Spleen (tissue), 13 donors: ENCODE measurements at places on chromosomes 16 and 17.

DNA sequence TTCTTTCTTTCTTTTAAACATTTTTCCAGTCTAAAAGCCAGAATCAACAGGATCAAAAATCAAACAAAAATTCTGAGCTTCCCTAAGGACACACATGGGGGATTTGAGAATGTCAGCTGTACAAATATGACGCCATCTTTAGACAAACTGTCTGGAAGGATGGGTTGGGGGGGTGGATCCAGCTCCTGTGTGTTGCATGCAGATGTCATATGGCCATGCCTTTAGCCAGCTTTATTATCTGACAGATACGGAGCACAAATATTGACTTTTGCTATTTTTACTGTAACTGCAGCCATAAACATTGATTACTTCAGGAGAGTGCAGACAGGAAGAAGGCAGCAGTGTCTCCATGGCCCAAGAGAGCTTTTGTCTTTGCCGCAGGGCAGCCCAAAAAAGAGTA, 279.4 kb upstream of the ELAC2 start:
- H3K4me3 ChIP-seq: no peak overlapping the region
- no peak overlapping the region for H3K27ac ChIP-seq
- no peak for DNase-seq
- no peaks in the 10 kb centered on the region for H3K36me3 ChIP-seq
- no peaks in the 10 kb centered on the region for H3K4me1 ChIP-seq

DNA sequence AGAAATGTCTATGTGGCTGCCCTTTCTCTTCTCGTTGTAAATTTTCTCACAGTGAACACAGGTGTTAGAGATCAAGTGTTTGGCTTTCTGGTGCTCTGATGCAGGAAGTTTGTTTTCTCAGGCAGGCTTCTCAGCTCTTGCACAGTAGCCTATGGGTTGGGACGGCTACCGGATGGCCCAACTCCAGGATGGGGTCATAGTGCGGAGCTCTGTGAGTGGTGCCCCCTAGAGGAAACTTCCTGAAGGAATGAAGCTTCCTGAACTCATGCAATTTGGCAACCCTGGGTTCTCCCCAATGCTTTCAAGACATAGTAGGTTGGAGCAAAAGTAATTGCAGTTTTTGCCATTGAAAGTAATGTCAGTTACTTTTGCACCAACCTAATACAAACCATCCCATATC, 407.5 kb upstream of the HSBP1 start:
- no peaks in the 10 kb centered on the region for H3K27me3 ChIP-seq
- no peak overlapping the region for H3K4me3 ChIP-seq
- no peaks in the 10 kb centered on the region for H3K36me3 ChIP-seq
- H3K27ac ChIP-seq: no peak overlapping the region

GRCh38 chr17:61786088-61786487, 77.2 kb downstream of the BRIP1 start:
- no peak for DNase-seq
- no peaks in the 10 kb centered on the region for H3K27me3 ChIP-seq
- H3K4me3 ChIP-seq: no peak overlapping the region
- H3K36me3 ChIP-seq: no peaks in the 10 kb centered on the region
- H3K27ac ChIP-seq: no peak overlapping the region

- H3K27me3 ChIP-seq: no peaks in the 10 kb centered on the region
- H3K4me1 ChIP-seq: no peaks in the 10 kb centered on the region
- H3K36me3 ChIP-seq: peaks cover 45% of the 10 kb centered on the region
- DNase-seq: no peak
Observed at GRCh38 chr16:53817117-53817755, 113.3 kb downstream of the FTO start.

- no peak for DNase-seq
- H3K36me3 ChIP-seq: no peaks in the 10 kb centered on the region
- H3K27me3 ChIP-seq: no peaks in the 10 kb centered on the region
- no peak overlapping the region for H3K27ac ChIP-seq
- H3K4me3 ChIP-seq: no peak overlapping the region
Observed at GRCh38 chr16:15498427-15499175, 64.2 kb downstream of the BMERB1 start.

- H3K36me3 ChIP-seq: no peaks in the 10 kb centered on the region
- H3K27ac ChIP-seq: peak overlapping the region; percentile 61
- DNase-seq: no peak
- peaks cover 9% of the 10 kb centered on the region for H3K27me3 ChIP-seq
- no peak overlapping the region for H3K4me3 ChIP-seq
- peaks cover 2% of the 10 kb centered on the region for H3K4me1 ChIP-seq
Observed at GRCh38 chr17:43640491-43641252, 21.1 kb downstream of the MEOX1 start.

- no peak overlapping the region for H3K4me3 ChIP-seq
- H3K27ac ChIP-seq: no peak overlapping the region
- peaks cover 7% of the 10 kb centered on the region for H3K36me3 ChIP-seq
- no peaks in the 10 kb centered on the region for H3K4me1 ChIP-seq
- H3K27me3 ChIP-seq: no peaks in the 10 kb centered on the region
- no peak for DNase-seq
Observed at GRCh38 chr16:88088161-88088581, 136.9 kb downstream of the BANP start.

DNA sequence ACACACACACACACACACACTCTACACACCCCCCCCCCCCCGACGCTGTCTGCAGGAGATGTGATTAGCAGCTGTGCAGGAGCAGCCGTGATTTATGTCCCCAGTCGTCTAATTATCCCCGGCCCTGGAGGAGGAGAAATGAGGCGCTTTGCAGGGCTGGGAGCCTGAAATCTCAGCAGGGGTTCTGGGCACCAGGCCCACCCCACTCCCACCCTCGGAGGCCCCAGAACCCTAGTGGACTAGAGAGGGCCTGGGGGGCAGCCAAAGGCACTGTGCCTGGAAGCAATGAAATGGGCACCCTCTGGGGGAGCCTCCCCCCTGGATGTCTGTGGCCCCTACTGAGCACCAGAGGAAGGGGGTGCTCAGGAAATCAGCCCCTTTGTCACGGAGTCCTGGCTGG, 134.2 kb upstream of the CIBAR2 start:
- no peaks in the 10 kb centered on the region for H3K36me3 ChIP-seq
- H3K4me3 ChIP-seq: no peak overlapping the region
- DNase-seq: no peak
- no peak overlapping the region for H3K27ac ChIP-seq
- no peaks in the 10 kb centered on the region for H3K27me3 ChIP-seq

- H3K4me1 ChIP-seq: no peaks in the 10 kb centered on the region
- DNase-seq: no peak
- no peak overlapping the region for H3K4me3 ChIP-seq
- no peaks in the 10 kb centered on the region for H3K36me3 ChIP-seq
- H3K27ac ChIP-seq: no peak overlapping the region
- no peaks in the 10 kb centered on the region for H3K27me3 ChIP-seq
Observed at GRCh38 chr16:52386694-52387093, 160.2 kb downstream of the TOX3 start.

- no peak overlapping the region for H3K4me3 ChIP-seq
- no peak for DNase-seq
- H3K27ac ChIP-seq: peak overlapping the region; percentile 89
- no peaks in the 10 kb centered on the region for H3K36me3 ChIP-seq
- H3K4me1 ChIP-seq: peaks cover 23% of the 10 kb centered on the region
Observed at GRCh38 chr17:48563385-48563838, 14.7 kb downstream of the HOXB4 start.

- H3K27me3 ChIP-seq: no peaks in the 10 kb centered on the region
- H3K4me1 ChIP-seq: peaks cover 65% of the 10 kb centered on the region
Observed at GRCh38 chr17:7213895-7214299, 5.7 kb downstream of the DLG4 start.

DNA sequence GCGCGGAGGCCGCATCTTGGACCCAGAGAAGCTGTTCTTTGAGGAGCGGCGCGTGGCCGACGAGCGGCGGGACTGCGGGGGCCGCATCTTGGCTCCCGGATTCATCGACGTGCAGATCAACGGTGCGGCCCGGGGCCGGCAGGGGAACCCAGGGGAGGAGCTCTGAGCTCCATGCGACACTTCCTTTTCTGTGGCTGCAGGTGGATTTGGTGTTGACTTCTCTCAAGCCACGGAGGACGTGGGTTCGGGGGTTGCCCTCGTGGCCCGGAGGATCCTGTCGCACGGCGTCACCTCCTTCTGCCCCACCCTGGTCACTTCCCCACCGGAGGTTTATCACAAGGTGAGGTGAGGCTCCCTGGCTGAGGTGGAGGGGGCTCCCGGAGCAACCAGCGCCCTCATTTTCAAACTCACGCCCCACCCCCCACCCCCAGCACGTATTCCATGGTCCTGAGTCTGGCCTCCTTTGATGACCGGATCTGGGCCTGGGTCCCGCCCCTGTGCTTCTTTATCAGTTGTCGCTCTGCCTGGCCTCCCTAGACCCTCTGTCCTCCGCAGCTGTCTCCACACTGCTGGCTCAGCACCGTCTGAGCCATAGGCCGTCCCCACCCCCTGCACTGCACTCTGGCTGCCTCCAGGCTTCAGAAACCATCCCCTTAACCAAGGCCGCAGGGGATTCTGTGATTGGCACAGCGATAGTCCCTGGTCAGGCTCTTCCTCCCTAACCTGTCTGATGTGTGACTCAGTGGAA, 787 bp downstream of the AMDHD2 start:
- peaks cover 82% of the 10 kb centered on the region for H3K36me3 ChIP-seq
- DNase-seq: peak; percentile 93
- peak overlapping the region; percentile 62 for H3K4me3 ChIP-seq
- peaks cover 68% of the 10 kb centered on the region for H3K4me1 ChIP-seq
- no peaks in the 10 kb centered on the region for H3K27me3 ChIP-seq

DNA sequence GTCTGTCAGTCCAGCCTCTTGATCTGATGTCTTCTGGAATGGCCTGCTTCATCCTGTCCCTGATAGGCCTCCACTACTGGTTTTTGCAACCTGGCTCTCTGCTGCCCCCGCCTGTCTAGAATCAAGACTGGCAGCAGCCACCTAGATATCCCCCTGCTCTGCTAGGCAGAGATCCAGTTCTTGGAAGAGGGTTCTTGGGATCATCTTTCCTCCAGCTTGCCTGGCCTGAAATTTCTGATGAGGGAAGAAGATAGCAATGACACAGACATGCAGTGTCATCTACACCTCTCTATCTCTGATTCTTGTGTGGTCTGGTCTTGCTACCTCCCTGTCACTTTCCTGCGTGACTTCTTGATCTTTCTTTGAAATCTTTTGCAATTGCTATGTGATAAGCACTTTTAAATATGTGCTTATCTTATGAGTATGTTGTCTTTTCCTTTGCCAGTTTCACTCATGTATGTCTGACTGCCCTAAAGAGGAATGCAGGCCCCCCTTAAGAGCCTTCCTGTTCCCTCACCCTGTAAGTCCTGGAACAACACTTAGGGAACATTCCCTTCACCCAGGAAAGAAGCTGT, 20.3 kb upstream of the NFATC3 start:
- H3K4me3 ChIP-seq: no peak overlapping the region
- H3K36me3 ChIP-seq: peaks cover 17% of the 10 kb centered on the region
- no peaks in the 10 kb centered on the region for H3K27me3 ChIP-seq
- H3K4me1 ChIP-seq: peaks cover 86% of the 10 kb centered on the region

DNA sequence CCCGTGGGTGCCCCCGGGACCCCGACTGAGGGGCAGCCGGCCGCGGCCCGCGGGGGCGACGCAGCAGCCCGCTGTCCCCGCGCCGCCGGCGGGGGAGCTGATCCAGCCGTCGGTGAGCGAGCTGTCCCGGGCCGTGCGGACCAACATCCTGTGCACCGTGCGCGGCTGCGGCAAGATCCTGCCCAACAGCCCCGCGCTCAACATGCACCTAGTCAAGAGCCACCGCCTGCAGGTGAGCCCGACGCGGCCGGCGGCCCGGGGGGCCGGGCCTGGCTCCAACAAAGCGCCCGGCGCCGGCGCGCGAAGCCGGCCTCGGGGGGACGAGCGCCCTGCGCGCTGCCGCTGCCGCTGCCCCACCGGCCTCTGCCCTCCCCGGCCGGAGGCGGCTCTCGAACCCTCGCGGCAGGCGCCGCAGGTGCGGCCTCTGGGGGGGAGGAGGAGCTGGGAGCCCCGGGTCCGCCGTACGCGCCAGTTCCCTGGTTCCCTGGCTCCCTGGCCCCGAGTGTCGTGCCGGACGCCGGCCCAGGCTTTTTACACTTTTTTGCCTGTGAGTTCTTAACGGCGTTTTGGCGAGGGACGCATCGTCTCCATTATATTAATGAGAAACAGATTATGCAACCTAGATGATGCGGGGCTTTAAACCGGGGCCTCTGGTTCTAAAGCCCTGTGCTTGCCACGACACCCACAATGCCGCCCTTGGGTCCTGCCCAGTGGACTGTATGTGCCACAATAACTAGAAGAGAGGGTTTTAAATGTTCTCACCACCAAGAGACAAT, 521 bp downstream of the ATMIN start:
- peaks cover 24% of the 10 kb centered on the region for H3K36me3 ChIP-seq
- DNase-seq: peak; percentile 92
- no peaks in the 10 kb centered on the region for H3K27me3 ChIP-seq
- H3K27ac ChIP-seq: peak overlapping the region; percentile 85
- peaks cover 13% of the 10 kb centered on the region for H3K4me1 ChIP-seq
- H3K4me3 ChIP-seq: peak overlapping the region; percentile 65

DNA sequence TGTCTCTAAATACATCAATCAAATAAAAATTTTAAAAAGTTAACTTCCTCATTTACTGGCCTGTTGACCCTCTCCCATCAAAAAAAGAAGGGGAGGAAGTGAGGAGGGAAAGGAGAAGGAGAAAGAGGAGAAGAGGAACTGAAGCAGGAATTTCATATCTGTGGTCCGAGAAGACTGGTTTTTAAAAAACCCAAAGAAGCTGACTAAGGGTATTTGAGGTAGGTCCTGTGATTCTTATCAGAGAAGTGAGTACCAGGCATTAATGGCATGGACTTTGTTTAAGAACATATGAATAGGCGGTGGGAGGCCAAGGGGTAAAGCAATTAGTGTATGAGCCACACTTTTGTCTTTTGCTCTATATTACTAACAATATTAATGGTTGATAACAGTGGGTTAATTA, 2.0 kb downstream of the SLC46A1 start:
- peak overlapping the region; percentile 75 for H3K27ac ChIP-seq
- peaks cover 32% of the 10 kb centered on the region for H3K36me3 ChIP-seq
- DNase-seq: no peak
- peaks cover 21% of the 10 kb centered on the region for H3K4me1 ChIP-seq
- no peaks in the 10 kb centered on the region for H3K27me3 ChIP-seq
- no peak overlapping the region for H3K4me3 ChIP-seq

DNA sequence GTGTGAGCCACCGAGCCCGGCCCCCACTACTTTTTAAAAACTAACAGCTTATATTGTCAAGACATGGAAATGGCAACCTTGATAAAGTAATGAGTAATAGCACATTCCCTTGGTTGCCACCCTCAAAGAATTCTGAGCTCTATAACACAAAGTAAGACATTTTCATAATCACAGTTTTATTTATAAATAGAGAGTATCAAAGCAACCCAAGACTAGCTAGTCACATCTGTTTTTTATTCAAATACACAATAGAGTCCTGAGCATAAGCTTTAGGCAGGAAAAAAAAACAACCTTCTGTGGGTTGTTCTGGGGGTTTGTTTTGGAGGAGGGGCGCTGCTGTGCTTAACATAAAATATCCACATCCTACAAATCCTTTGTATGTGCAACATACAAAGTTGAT, 68.7 kb downstream of the CEP95 start:
- H3K27ac ChIP-seq: no peak overlapping the region
- no peak overlapping the region for H3K4me3 ChIP-seq
- H3K36me3 ChIP-seq: peaks cover 72% of the 10 kb centered on the region
- H3K27me3 ChIP-seq: no peaks in the 10 kb centered on the region
- DNase-seq: no peak

- peaks cover 14% of the 10 kb centered on the region for H3K36me3 ChIP-seq
- no peak overlapping the region for H3K4me3 ChIP-seq
- peak overlapping the region; percentile 67 for H3K27ac ChIP-seq
- DNase-seq: peak; percentile 95
- H3K27me3 ChIP-seq: no peaks in the 10 kb centered on the region
- peaks cover 92% of the 10 kb centered on the region for H3K4me1 ChIP-seq
Observed at GRCh38 chr16:68074850-68075555, 10.2 kb upstream of the NFATC3 start.
